ENCODE measurements at places on chromosomes 1 and 21.

- no peak for DNase-seq
Measured at GRCh38 chr21:35900539-35900938, 159.8 kb downstream of the SETD4 start.

DNA sequence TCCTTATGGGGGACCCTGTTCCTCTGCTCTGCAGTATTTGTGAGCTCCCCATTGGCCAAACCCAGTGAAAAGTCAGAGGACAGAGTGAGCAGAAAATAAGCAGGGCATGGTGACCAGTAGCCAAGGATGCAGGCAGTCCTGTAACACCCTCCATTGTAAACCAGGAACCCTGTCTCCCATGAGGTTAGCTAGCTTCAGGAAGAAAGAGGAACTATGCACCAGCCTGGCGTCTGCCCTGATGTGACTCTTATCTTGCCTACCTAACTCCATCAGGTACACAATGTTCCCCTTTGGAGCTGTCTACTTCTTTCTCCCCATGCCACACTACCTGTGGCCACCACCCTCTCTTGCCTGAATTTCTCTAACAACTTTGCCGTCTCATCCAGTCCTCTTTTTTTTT lies 119.2 kb downstream of the LRIG2 start:
- DNase-seq, result no peak

- no peak for DNase-seq
Measured at GRCh38 chr1:160066829-160067745, 2.9 kb downstream of the KCNJ10 start.

GRCh38 chr1:152347116-152347728 lies 12.6 kb downstream of the FLG2 start:
- DNase-seq, result peak; percentile 8

GRCh38 chr21:43300496-43301408 lies 126.2 kb downstream of the SIK1 start:
- DNase-seq, result no peak

DNA sequence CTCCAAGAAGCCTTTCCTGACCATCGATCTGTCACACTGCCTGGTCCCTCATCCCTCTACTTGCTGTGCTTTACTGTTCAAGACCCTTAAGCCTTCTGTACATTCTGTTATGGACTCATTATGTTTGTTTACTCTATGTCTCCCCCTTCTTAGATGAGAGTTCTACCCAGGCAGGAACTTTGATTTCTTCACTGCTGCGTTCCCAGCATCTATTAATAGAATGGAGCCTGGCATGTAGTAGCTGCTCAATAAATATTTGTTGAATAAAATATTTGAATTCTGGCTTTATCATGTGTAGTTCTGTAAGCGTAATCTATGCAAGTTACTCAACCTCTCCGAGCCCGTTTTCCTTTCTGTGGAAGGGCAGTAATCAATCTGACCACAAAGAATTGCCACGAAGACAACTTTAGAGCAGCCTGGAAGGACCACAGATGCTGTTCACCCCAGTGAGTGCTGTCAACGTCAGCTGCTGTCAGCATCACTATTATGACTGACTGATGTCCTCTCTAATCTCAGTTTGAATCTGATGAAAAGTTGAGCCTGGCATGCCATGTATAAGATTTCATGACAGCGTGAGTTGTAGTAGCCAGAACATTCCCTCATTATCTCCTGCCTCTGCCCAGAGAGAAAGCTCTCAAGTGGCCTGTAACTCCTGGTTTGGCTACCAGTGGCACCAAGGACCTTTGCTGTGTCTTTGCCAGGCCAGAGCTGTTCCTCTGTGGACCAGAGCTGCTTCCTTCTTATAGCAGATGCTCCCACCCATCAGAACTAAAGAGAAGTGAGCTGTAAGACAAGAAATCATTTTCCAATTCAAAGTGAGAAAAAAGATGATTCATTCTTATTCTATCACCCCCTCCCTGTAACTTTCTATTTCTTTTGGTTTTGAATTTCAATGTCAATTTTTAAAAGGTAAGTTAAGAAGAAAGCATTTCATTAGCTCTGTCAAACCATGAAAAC lies 94.5 kb downstream of the PRDM2 start:
- no peak for DNase-seq

DNA sequence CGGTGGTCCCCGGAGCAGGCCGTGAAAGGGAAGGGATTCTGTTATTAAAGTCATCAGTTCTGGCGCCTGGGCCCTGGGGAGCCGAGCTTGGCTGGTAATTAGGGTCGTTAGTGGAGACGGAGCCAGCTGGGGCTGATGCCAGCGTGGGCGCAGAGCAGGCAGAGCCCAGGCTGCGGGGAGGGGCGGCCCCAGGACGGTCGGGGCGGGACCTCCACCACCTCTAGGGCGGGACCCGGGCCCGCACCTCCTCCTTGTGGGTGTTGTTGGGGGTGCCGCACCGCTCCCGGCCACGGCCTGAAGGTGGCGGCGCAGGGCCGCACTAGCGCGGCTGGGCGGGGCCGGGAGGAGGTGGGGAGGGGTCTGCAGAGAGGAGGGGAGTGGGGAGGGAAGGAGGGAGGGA lies 470.6 kb downstream of the PTPRU start:
- DNase-seq, result no peak

GRCh38 chr1:44807364-44808062 lies 362 bp upstream of the DYNLT4 start:
- peak; percentile 88 for DNase-seq

DNA sequence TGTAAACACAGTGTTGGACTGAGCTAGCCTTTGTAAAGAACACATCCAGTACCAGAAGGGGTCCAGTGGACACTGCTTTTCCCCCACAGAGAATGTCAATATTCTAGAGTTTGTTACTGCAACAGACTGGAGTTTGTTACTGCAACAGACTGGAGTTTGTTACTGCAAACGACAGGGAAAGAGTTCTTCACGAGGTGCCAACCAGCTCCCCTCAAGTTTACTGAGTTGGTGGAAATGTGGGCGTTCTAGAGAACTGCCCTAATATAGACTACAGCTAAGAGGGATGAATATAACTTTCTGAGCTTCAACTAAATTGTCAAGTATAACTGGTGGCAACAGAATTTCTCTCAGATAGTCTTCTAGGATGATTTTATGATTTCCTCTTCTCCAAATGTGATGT lies 73.8 kb upstream of the NEK2 start:
- DNase-seq, result no peak

GRCh38 chr1:86069757-86070145 lies 86.8 kb downstream of the COL24A1 start:
- no peak for DNase-seq

- no peak for DNase-seq
Measured at GRCh38 chr1:103363008-103363365, 162.5 kb upstream of the RNPC3 start.

GRCh38 chr1:52533713-52534112 lies 19.2 kb downstream of the TUT4 start:
- no peak for DNase-seq

DNA sequence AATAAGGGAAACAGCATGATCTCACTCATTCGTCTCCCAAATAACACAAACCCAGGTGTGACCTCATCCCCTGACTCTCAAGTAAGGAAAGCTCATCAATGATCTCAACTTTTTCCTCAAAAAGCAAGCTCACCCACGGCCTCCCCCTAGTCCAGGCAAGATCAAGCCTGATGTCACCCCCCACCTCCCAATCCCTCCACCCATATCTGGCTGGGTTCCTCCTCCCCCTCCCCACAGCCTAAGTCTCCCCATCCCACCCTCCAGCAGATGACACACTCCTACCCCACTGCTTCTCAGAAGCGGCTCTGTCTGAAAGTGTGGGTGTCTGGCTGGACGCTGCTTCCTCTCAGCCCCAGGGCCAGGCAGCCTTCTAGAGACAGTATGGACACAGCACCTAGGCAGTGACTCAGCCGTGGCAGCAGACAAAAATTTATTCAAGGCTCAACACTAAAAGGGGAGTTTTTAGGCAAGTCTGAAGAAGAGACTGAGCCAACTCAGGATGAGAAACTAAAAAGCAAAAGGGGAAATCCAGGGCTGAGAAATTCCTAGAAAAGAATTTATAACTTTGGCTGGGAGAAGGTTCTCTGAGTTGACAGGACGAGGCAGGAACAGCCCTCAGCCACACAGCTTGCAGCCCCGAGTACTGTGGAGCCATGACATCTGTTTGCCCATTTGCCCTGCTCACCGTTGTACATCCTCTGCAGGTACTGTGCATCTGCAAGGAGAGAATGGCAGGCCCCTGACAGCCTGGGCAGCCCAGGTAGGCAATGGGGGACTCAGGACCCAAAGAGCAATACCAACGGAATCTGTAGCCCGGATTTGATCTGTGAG lies 81.6 kb upstream of the LRRC8D start:
- no peak for DNase-seq

- DNase-seq, result no peak
Measured at GRCh38 chr1:248848602-248849001, 10.3 kb downstream of the ZNF692 start.

GRCh38 chr1:21852282-21853130 lies 40.4 kb downstream of the LDLRAD2 start:
- no peak for DNase-seq

DNA sequence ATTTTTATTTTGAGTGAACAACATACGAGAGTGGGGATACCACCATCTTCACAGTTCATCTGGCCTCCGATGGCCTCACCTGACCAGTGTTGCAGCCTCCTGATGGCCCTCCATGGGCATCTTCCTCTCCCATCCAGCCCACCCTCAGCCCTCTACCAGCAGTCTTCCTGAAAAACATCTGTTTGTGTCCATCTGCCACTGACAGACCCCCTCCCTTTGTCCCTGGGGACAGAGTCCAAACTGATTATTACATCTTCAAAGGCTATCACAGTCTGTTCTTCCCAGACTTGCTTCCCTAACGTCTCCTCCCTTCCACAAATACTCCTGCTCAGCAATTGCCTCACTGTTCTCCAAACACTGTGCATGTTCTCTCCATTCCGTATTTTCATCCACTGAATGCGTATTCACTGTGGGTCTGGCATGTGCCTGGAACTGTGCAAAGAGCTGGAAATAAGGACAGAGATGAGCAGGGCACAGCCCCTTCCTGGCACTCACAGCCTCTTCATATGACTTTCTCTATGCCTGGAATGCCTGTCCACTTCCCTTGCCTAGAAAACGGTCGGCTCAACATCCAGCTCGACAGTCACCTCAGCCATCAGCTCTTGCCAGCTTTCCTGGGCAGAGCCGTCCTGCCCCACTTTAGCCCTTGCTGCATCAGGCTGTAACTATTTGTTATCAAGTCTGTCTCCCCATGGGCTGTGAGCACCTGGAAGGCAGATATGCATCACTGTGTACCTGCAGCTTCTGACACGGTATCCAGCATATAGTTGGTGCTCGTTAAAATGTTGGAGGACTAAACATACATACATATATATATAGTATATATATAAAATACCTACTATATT lies 8.3 kb upstream of the ATF3 start:
- no peak for DNase-seq

DNA sequence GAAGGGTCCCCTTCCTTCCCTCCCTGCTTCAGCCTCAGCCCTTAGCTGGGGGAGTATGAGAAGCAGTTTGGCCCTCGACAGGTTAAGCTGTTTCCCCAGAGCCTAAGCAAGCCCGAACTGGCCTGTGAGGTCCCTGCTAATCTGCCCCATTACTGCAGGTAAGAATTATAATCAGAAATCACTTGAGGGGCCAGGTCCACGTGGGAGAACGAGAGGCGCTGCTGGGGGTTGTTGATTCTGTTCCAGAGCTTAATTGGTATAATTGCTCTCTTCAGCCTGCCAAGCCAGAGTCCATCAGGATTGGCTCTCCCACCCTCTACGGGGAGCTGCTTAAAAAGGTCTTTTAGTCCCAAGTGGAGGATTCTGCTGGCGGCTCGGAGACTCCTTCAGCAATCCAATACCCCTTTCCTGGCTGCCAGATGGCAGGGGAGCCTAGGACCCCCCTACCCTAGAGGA lies 70.8 kb downstream of the UBE2T start:
- no peak for DNase-seq

- no peak for DNase-seq
Measured at GRCh38 chr1:66599346-66599745, 65.4 kb downstream of the SGIP1 start.

- no peak for DNase-seq
Measured at GRCh38 chr1:63034256-63034655, 250.3 kb downstream of the ATG4C start.

DNA sequence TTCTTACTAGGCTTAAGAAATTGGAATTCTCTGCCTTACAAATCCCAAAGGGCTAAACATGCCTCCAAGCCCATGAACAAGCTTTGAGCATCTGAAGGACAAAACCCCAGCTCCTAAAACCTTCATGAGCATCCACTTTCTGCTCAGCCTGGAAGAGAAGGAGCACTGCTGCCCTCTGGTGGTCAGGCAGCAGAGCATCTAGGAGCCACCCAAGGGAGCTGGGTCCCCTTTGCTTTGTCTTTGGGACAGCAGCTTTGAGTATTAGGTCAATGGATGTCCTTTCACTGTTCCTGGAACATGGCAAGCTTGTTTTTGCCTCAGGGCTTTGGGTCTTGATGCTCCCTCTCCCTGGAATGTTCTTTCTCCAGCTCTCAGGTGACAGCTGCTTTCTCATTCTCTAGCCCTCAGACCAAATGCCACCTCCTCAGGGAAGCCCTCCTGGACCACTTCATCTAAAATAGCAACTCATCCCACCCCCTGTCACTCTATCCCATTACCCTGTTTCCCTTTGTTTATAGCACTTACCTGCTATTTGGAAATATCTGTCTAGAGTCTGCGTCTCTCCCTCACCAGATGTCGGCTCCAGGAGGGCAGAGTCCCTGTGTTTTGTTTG lies 25.7 kb downstream of the RAB7B start:
- DNase-seq, result peak; percentile 68

DNA sequence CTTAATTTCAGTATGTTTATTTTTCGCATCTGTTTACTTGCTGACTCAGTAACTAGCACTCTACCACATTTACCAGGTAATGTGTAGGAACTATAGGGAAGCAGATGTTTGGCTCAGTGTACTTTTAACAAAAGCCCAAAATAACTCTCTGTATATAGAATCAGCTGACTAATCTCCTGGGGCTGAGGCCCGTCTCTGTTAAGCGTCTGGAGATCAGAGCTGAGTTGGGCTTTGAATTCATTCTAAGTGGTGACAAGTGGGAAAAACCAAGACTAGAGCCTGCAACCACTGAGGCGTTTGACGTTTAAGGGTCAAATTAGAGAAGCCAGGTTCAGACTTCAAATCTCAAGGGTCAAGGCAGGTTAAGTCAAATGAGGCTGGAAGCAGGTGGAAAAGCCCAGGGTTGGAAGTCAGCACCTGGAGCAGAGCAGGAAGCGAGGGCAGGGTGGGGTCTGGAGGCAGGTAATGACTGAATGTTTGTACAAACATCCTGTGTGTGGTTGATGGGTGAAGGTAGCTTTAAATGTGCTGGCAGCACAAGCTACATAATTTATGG lies 56.8 kb upstream of the LYST start:
- DNase-seq, result no peak

- peak; percentile 55 for DNase-seq
Measured at GRCh38 chr1:228735871-228736586, 750 bp downstream of the RHOU start.

- no peak for DNase-seq
Measured at GRCh38 chr1:20534659-20535417, 17.5 kb upstream of the FAM43B start.

GRCh38 chr1:221823149-221823548 lies 81.3 kb upstream of the DUSP10 start:
- no peak for DNase-seq

GRCh38 chr1:3438661-3439180 lies 15.7 kb upstream of the ARHGEF16 start:
- no peak for DNase-seq

All from stimulated activated naive CD4-positive, alpha-beta T cell (primary cell).